T-cell (primary cell): ENCODE measurements at places on chromosomes 16 and 17.
A peak's percentile ranks its signal among the peaks of the same experiment; 100 is the strongest.

- no peak for DNase-seq
These were observed 32.7 kb upstream of the PIK3R6 start for GRCh38 chr17:8900207-8900606.

- DNase-seq: no peak
These were observed 11.5 kb upstream of the TOX3 start for GRCh38 chr16:52558448-52558847.

GRCh38 chr17:39641883-39642282 is 4.9 kb downstream of the STARD3 start:
- no peak for DNase-seq

DNA sequence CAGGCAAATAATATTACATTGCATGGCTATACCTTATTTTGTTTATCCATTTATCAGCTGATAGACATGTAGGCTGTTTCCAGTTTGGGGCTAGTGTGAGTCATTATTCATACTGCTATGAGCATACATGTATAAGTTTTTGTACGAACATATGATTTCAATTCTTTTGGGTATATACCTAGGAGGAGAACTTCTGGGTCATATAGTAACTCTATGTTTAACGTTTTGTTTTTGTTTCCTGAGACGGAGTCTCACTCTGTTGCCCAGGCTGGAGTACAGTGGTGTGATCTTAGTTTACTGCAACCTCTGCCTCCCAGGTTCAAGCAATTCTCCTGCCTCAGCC is 2.4 kb upstream of the ITGAL start:
- no peak for DNase-seq

DNA sequence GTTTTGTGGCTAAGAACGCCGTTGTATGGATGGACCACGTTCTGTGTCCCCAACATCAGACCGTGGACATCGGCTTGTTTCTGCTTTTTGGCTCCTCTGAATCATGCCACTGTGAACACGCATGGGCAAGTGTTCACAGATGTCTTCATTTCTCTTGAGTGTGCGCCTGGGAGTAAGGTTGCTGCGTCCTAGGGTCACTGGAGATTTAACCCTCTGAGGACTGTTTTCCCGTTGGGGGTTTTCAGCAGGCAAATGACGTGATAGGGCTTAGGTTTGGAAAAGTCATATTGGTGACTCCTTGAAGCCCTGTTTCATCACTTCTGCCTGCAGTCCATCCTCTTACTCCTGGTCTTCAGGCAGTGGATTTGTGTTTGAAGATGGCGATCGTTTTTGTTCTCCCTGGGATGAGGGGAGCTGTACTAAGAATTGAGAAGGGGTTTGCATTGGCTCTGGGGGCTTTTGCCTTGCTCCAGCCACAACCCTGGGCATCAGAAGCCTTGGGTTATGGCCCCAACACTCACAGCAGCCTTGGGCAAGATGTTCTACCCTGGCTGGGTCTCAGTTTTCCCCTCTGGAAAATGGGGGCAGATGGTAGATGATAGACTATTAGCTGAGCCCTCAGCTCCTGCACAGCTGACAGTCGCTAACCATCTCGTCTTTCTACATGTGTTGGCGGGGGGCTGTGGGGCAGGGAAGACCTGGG is 67.2 kb upstream of the CIBAR2 start:
- no peak for DNase-seq

DNA sequence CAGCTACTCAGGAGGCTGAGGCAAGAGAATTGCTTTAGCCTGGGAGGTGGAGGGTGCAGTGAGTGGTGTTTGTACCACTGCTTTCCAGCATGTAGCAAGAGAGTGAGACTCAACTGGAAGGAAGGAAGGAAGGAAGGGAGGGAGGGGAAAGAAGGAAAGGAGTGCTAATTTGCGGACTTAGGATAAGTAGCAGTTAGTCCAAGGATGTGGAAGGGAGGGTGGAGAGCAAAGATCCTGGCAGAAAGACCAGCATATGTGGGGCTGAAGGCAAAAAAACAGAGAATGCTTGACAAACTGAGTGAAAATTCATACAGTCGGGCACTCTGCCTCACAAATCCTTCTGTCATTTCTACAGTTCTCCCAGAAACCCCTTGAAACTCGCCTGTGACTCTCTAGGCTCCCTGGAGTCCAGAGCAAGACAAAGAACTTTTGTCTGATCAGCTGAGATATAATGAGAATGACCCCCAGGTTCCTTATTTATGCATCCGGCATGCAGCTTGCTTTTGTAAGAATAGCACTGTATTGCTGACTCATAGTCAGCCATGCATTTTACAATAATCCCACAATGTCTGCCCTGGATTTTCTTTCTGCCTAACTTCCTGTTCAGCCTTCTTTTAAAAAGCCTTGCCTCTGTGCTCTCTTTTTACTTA is 31.5 kb downstream of the CDK5RAP3 start:
- no peak for DNase-seq

DNA sequence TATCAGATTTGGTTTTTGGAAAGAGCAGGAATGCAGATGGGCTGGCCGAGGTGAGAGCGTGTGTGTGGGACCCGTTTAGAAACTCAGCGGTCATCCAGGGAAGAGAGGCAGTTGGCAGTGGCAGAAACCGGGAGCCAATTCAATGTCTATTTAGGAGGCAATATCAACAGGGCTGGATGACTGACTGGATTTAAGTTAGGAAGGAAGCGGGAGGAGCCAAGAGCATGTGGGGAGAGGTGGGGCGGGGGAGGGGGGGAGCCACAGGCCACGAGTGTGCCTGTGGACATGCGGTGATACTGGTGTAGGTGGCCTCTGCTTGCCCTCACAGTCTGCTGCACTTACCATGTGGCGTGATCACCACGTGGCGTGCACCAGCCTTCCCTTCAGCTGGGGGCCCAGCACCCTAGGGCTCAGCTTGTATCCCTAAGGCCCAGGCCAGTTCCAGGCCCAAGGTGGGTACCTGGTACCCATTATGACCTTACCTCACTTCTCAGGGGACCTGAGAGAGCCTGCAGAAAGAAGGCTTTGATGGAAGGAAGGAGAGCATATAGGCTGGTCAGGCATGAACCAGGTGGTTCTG is 10.8 kb upstream of the TPPP3 start:
- no peak for DNase-seq

- DNase-seq: peak; percentile 51
These were observed 767 bp downstream of the SYNGR2 start for GRCh38 chr17:78168903-78169793.
